ENCODE measurements at places on chromosomes 11 and 22.

- peak; percentile 21 for DNase-seq
These were observed 4.8 kb downstream of the PHLDA2 start for GRCh38 chr11:2924381-2924780.

GRCh38 chr11:96229354-96229977 is 113.5 kb downstream of the MAML2 start:
- DNase-seq = no peak

DNA sequence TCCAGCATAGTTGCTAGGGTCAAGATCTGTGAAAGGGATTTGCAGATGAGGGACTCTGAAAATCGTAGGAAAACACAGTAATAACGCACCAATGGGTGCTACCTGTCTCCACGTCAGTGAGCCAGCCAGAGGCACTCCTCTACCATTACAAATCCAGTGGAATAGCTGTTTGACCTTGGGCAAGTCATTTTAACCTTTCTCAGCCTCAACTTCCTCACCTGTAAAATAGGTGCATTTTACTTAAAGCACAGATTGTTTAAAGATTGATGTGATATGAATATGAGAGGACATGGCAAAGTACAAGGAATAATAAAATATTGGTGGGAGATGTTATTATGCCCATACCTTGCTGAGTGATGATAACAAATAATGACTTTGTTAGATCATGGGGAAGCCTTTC is 148.1 kb upstream of the TTC12 start:
- no peak for DNase-seq

- no peak for DNase-seq
These were observed 8.6 kb upstream of the C11orf96 start for GRCh38 chr11:43933608-43934551.

DNA sequence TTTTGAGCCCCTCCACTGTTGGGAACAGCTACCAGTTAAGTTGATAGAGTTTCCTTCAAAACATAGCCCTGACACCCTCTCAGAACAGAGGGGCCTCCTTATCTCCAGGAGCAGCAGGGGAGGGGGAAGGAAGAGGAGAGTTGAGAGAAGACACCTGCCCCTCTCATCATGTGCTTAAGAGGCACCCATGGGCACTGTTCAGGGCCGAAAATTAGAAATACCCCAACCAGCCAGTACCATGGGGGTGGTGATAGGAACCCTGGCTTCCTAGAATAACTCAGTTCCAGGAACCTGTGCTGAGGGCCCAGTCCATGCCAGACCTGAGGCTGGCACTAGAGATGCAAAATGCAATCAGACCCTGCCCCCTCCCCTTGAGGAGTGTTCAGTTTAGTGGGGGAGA is 9.3 kb upstream of the GDPD5 start:
- DNase-seq = no peak

DNA sequence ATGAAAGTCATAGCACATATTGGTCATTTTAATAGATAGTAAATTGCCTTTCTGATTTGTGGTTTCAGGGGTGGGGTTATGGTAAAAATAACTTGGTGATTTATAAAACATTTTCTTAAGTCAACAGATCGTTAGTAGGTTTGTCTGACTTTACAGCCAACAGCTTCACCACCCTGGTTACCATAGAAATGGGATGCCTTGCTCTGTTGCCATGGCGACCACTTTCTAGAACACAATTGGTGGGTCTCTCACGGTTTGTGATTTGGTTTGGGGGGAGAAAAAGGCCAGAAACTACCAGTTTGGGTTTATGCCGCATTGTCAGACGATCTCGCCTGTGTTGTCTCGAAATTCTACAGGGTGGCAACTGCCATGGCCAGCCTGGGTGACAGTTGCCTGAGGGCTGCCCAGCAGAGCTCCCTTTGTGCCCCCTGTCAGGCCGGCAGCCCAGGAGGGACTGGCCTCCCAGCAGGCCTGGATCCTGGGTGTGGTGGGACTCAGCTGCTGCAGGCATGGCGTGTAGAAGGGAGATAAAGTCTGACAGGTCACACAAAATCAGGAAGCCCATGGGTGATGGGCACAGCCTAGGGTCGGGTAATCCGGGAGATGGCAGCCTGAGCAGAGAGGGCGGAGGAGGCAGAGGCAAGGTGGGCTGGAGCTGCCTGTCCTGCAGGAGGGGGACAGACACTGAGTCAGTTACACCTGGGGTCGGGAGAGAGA is 30.9 kb downstream of the KCNC1 start:
- DNase-seq = no peak

DNA sequence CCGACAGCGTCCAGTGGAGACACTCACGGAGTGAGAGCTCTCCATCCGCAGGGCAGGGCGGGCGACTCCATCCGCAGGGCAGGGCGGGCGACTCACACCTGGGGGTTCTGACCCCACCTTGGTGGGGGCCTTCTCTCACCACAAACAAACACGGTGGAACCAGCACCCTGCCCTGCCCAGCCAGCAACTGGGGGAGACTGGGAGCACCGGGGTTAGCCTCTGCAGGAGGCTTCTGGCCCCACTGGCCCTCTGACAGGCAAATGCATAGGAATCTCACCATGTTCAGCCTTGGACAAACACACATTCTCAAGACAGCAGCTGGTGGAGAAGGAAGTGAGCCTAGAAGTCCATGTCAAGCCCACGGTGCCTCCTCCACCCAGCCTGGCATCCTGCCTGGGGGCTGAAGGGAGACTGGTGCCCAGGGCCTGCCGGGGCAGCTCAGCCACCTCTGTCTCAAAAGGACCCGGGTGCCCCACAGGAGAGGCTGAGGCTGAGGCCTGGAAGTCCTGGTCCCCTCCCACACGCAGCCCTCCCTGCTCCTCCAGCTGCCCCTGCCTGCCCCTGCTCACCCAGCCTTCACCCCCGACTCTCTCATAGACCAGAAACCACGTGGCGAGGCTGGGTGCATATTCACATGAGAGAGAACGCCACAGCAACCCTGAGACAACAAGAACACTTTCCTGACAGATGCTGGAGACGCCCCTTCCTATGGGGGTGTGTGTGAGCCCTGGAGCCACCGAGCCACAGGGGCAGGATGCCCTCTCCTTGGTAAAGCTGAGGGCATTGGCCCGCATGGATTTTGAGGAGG is 98.4 kb upstream of the B3GAT1 start:
- DNase-seq = no peak

GRCh38 chr22:50146439-50147238 is 23.9 kb upstream of the PANX2 start:
- peak; percentile 42 for DNase-seq

GRCh38 chr11:33542921-33543320 is 157.7 kb downstream of the C11orf91 start:
- DNase-seq = peak; percentile 59

GRCh38 chr11:115963156-115963555 is 458.9 kb upstream of the CADM1 start:
- no peak for DNase-seq

GRCh38 chr11:45653277-45653676 is 12.1 kb downstream of the CHST1 start:
- no peak for DNase-seq

DNA sequence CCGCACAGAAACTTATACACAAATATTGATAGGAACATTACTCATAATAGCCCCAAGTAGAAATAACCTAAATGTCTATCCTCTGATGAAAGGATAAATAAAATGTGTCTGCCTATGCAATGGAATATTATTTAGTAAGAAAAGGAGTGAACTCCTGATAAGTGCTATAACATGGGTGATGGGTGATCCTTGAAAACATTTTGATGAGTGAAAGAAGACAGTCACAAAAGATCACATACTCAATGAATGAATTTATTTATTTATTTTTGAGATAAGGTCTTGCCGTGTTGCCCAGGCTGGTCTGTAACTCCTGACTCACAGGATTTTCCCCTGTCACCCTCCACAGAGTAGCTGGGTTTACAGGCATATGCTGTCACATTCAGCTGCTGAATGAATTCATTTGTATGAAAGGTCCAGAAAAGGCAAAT is 17.3 kb downstream of the RNF121 start:
- no peak for DNase-seq

DNA sequence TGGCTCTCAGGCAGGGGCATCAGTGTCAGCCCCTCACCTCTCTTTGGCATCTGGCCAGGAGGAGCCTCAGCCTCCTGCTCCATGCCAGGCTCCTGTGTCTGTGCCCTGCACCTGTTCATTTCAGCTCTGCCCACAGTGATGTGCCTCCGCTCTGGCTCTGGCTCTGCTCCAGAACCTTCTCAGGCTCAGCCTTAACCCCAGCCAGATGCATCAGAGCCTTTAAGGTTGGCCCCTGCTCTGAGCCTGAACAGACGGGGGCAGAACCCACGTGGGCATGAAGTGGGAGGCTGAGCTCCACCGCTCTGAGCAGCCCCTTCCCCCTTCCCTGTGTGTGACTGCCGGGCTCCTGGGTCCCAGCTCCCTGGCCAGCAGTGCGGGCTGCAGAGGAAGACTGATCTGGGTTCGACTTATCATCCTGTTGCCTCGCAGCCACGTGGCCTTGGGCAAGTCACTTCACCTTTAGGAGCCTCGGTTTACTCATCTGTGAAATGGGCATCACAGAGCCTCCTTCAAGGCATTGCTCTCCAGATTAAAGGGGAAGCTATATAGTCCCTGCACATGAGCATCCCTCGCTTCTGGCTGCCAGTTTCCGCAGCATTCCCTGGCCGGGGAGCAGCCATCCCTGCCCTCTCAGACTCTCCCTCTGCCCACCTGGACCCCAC is 44.7 kb upstream of the RTL6 start:
- DNase-seq = no peak
